ENCODE measurements at places on chromosomes 16 and 17.

DNA sequence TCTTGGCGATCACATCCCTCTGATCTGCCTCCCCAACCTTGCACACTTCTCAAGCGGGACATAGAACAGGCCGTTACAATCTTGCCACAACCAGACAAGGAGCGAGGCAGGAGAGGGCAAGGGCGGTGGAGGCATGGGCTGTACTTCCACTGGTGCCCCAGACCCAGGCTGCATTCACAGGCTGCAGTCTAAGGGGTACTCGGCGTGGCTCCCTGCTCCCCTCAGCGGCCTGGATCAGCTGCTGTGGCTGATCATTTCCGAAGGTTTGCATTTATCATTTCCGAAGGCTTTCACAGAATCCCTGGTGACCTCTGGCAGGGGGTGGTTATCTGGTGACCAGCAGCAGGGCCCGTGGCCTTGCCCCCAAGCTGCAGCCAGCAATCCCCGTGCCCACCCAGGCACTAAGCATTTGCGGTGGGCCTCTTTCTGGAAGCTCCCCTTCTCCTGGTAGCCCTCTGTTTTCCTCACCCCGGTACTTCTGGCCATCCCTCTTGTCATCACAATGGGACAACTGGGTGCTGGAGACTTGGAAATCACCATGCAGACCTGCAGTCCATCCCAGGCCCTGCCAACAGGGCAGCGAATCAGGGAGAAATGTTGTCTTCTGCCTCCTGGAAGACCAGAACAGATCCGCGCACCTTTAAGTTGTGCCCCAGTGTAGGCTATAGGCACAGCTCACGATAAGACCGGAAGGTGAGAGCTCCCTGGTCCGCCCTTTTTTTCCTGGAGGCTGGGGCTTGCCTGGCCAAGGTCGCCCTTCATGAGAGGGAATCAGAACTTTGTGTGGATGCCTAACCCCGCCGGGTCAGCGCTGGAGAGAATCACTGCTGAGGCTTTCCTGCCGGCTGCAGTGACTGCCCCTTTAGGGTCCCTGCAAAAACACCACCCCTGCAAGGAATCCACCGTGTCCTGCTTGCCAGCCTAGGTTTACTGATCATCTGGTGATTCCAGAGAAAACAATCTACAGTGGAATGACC lies 1739.1 kb downstream of the TP53TG3F start:
- DNase-seq = no peak

- DNase-seq = no peak
Measured at GRCh38 chr16:31388535-31388934, 4.6 kb upstream of the ITGAD start.

DNA sequence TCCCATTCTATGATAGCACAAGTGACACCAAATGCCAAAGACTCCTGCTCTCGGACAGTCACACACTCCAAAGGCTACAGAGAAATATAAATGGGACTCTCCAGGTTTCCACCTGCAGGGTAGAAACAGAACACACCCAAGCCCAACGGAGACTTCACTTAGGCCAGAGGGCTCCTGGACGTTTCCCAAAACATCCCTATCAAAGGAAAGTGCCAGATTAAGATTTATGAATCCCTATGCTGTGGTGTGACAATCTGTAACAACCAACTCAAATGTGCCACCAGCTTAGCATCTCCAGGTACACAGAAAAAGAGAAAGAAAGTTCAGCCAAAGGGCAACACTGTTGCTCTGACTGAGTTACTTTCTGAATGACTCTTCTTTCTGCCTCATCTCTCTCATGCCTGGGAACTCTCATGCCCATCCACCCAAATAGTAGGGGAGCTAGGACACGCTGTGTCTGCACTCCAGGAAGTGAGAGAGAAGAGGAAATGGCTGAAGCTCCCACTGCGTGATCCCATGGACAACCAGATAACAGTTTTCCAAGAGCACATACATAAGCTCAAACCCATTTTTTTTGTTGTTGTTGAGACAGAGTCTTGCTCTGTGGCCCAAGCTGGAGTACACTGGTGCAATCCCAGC lies 49.7 kb downstream of the SMG6 start:
- no peak for DNase-seq

GRCh38 chr17:42526031-42526444 lies 10.0 kb upstream of the NAGLU start:
- no peak for DNase-seq

GRCh38 chr17:20202141-20202621 lies 193.0 kb downstream of the SPECC1 start:
- DNase-seq = no peak
